NCI-H226 (cell line): ENCODE measurements at places on chromosomes 6 and 20.

- DNase-seq: no peak
These were observed 31.3 kb upstream of the MYLIP start for GRCh38 chr6:16097382-16098171.

DNA sequence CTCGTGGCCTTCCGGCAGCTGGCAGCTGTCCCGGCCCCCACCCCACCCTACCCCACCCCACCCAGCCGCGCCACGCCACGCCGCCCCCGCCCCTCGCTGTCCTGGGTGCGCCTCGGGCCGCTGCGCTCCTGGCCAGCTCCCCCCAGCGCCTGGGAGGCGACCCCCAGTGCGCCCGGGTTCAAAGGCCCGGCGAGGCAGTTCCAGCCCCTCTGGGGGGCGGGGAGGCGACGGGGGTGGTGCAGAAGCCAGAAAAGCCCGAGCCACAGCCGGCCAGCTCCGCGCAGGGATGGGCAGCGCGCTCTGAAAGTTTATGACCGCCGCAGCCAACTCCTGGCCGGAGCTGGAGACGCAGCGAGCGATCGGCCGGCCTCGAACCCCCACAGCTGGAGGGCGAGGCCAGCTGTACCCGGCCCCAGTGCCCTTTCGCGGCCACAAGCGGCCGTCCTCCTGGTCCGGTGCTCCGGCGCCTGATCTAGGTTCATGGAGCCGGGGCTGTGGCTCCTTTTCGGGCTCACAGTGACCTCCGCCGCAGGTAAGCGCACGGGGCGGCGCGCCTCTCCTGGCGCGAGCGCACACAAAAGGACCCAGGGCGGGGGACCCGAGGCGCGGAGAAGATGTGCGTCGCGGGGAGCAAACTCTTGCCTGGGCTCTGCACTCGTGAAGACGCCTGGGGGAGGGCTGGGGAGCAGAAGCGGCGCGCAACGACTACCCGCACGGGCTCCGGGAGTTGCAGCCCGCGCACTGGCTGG, at the start of gene EDN3:
Gene EDN3, plus strand, starts transcription at position 279 of the 749 bp plus-strand sequence. Its CDS starts 202 bp downstream, at position 481.
- no peak for DNase-seq

GRCh38 chr6:1850121-1850839, 240.6 kb downstream of the FOXC1 start:
- no peak for DNase-seq

DNA sequence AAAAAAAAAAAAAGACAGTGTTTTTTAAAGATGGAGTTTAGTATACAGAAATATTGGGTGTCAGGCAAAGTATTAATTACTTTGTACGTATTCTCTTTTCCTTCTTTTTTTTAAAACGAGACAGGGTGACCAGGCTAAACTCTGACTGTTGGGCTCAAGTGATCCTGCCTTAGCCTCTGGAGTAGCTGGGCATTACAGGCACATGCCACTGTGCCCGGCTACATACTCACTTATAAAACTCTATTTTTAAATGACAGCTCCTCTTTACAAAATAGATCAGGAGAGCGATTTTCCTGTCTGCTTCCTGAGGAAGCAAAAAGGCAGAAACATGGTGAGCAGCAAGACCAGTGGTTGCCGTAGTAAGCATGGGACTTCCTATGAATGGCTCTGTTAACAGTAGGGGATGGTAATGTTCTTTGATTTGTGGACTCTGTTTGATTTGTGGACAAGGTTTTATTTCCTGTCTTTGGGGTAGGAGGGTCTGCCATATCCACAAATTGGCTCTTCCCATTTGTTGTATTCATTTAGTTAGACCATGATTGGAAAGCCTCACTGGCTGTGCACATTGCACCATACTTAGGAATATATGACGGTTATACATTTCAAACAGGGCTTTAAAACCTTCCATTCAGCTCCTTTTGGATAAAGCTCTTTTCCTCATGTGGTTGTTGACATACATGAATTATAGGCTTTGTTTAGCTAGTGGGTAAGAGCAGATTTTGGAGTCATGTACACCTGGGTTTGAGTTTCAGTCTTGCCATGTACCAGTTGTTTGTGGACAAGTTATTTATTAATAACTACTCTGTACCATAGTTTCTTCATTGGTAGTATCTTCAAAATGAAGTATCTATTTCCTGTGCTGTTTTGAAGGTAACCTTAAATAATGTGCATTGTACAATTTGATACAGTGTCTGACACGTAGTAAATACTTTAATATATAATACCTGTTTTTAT, 45.1 kb downstream of the PTPRA start:
- no peak for DNase-seq

DNA sequence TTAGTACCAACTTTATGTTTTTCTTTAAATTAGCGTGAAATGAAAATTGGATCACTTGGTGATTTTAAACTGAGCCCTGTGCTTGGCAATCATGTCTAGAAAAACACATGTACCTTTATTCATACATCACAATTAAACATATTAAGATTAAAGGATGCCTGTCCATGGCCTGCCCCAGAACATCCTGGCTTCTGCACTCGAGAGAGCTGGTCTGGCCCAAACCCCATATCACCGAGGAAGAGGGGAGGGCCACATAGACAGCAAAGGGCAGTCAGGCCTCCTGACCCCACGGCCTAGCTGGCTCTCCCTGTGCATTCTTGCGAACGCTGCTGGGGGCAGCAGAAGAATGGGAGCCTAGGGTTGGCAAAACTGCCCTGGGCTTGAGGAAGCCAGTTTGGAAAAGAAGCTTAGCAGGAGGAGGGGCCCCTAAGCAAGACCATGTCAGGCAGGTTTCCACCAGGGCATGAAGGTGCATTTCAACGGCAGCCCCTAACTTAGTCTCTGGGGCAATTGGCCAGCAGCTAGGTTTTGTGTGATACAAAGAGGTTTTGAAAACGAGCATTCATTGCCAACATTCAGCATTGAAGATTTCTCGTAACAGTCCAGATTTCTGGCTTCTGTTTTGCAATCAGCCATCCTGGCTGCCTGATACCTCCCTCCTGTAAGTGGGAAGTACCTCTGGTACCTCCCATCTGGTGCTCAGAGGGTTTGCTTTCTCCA, 8.6 kb downstream of the BPIFB3 start:
- no peak for DNase-seq

DNA sequence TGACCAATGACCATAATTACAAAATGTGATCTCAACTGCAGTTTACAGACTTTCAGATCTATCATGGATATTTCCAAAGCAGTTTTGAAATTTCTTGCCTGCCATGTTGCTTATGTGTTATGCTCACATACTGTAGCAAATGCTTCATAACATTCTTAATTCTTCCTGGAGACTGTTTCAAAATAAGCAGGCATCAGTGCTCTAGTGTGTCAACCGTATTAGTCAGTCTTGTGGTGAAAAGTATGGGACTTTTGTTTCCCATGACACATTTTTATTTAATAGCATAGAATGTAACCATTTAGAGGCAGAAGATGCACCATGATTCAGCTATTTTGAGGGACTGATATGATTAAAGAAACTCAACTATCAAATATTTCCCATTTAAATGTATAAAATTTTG, 1.7 kb downstream of the POPDC3 start:
- no peak for DNase-seq

GRCh38 chr20:34396408-34396807, 33.3 kb downstream of the ITCH start:
- DNase-seq: no peak

- no peak for DNase-seq
These were observed 21.1 kb upstream of the EDN1 start for GRCh38 chr6:12269110-12269509.

DNA sequence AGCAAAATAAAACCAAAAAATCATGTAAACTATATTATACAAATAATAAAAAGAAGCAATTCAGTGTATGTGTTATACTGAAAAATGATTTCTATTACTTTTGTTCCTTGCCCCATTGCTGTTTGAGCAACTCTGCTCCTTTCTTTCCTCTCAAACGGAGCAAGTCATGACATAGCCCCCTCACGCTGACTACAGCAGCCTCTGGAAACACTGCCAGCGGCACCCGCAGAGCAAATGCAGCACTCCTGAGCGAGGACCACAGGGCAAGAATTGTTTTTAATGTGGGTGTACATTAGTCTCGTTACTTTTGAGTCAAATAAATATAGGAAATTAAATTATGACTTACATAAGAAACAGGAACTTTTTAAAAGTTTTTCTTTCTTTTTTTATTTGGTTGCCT, 350.1 kb upstream of the HSF2 start:
- no peak for DNase-seq

DNA sequence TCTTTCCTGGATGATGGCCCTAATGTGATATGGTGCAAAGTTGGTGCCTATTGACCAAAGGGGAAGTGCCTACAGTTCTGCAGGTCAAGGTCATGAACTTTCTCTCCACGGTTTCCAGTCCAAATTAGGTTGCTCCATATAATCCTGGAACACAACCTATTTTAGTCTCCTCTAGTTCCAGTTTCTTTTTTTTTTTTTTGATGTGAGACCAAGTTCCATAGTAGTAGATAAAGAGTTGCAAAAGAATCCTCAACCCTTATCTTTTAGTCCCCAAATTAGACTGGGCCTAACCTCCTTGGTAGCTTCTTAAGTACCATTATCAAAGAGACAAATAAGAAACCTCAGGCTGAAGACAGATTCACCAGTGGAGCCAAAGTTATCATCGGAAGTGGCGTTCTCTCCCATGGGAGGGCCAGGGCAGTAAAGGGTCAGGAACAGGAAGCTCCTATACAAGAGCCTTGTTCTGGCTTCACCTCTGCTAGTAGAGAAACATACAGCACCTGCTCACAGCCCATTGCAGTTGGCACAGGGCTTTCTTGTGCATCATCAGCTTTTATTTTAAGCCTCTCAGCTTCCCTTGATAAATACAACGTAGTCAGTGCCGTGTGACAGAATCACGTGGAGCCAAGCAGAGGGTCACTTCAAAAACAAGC, 132.2 kb upstream of the RREB1 start:
- no peak for DNase-seq

- no peak for DNase-seq
These were observed 340.3 kb downstream of the EPHA7 start for GRCh38 chr6:93079061-93079460.

- peak; percentile 59 for DNase-seq
These were observed 415.6 kb upstream of the BTBD3 start for GRCh38 chr20:11502061-11502460.

DNA sequence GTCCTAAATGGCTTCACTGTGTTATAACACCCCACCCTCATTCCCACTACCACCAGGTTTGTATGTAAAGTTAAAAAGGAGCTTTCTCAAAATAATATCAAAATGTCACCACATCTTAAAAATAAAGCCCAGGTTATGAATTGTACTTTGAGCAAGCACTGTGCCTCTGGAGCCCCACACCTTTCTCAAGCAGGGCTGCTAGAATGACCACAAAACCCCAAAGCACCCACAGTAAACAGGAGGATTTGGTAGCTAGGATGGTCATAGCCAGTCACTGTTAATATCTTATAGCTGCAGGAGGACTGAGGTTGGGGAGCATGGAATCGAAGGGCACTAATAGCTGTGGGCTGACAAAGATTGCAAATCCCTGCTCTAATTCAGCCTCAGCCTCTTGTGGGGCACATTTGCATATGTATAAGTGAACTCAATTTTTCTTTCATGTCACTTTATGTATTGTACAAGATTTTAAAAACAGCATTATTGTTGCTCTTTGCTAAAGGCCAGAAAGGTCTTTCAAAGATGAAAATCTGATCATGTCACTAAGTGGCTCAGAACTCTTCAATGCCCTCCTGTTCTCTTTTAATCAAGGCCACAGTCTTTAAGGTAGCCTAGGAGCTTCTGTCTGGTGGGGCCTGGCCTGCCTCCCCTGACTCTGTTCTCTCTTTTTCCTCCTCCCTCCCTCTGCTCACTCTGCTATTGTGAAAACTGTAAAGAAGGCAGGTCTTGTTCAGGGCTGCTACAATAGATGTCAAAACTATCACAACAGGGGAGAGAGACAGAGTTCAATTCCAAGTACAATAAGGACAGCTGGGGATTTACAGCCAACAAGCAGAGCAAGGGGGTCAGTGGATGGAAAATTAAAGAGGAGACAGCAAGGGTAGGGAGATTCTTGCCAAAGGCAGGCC, 101.6 kb downstream of the TMEM200A start:
- DNase-seq: no peak

DNA sequence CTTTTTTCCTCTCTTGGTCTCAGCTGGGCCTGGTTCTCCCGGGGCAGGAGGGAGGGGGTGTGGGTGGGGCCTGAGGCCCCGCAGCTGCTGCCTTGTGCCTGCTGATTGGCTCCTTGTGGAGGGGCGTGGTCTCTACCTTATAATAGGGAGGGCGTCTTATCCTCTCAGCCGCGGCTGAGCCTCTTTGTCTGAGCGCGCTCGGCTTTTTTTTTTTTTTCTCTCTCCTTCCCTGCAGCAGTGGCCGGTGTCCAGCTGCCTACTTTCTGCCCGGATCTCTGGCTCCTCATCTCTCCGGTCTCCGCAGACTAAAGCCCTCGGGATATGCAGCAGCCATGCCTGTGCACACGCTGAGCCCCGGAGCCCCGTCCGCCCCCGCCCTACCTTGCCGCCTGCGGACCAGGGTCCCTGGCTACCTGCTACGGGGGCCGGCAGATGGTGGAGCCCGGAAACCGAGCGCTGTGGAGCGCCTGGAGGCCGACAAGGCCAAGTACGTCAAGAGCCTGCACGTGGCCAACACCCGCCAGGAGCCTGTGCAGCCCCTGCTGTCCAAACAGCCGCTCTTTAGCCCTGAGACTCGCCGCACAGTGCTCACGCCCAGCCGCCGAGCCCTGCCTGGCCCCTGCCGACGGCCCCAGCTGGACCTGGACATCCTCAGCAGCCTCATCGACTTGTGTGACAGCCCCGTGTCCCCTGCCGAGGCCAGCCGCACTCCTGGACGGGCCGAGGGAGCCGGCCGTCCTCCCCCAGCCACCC, 11.1 kb downstream of the FAM110A start:
- DNase-seq: peak; percentile 73

GRCh38 chr6:91442342-91442741, 855.5 kb upstream of the MAP3K7 start:
- no peak for DNase-seq

DNA sequence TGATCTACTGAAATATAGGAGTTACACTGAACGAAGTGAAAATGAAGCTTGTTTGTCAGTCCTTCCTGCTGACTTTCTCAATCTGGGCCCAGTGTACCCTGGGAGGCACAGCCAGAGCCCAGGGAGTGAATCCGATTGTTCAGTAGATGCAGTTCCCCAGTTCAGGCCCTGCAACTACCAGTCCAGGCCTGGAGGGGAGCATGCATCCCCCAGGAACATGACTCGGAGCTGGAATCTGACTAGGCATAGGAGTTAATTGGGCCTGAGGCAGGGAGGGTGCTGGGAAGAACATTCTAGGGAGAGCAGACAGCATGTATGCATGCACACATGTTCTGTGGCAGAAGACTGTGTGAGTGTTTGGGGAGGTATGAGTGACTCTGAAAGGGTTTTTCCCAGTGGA, 42.1 kb downstream of the PHACTR3 start:
- DNase-seq: no peak

- no peak for DNase-seq
These were observed 2.7 kb downstream of the ITCH start for GRCh38 chr20:34365765-34366213.

- DNase-seq: no peak
These were observed 39.9 kb downstream of the YTHDF1 start for GRCh38 chr20:63176034-63176426.

GRCh38 chr20:371755-372542, 8.6 kb upstream of the TRIB3 start:
- DNase-seq: peak; percentile 82
